Stimulated activated CD8-positive, alpha-beta memory T cell treated with anti-CD3 and anti-CD28 coated beads, Interleukin-4, amount 100 ng/mL, for 1 hour (primary cell): ENCODE measurements at places on chromosomes 4 and X.

DNA sequence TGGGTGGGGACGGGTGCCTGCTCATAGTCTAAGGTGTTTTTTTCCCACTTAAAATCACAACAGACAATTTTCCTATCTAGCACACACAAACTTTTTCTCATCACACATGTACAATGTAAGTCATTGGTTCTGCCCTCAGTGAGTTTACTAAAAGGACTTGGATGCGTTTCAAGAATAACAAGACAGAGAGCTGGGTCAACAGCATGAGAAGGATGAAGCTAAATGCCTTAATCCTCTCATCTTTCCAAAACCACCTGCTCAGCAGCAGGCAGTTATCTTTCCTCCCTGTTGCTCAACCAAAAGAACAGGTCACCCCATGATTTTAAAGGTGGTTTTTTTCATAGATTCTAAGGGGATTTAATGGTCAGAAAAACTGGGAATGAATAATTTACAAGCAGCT lies 40.1 kb downstream of the OFD1 start:
- no peak for DNase-seq

DNA sequence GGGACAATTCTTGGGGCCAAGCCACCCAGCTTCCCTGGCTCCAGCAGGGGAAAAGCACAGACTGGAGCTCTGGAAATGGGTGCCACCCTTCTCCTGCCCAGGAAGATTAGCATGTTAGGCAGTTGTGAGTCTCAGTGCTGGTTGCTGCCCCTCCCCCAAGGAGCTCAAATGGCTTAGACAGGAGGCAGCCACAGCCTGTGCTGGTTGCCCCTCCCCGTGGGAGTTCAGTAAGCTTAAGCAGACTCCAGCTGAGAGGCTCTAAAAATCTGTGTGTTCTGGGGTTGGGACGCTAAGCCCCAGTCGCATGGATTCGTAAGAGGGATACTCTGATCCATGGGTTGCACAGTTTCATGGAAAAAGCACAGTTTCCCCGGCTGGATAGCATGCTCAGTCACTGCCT lies 92.7 kb upstream of the NDST3 start:
- DNase-seq, result no peak

DNA sequence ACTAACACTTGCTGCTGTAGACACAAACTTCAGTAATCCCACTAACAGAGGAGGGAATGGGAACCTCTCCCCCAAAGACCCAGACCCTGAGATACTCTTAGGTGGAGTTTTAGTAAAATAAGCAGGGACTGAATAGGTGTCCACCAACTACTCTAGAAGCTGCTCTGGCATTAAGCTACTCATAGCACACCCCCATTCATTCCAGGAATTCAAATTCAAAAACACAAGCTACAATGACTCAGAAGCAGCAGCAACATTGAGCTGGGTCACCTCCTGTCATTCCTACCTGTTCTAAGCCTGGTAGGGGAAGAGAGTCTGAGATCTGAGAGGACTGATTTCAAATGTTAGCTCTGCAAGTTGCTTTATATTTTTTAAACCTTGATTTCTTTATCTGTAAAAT lies 135.4 kb upstream of the FRMPD4 start:
- DNase-seq, result no peak

GRCh38 chr4:53463340-53463739 lies 85.9 kb downstream of the FIP1L1 start:
- DNase-seq, result no peak

DNA sequence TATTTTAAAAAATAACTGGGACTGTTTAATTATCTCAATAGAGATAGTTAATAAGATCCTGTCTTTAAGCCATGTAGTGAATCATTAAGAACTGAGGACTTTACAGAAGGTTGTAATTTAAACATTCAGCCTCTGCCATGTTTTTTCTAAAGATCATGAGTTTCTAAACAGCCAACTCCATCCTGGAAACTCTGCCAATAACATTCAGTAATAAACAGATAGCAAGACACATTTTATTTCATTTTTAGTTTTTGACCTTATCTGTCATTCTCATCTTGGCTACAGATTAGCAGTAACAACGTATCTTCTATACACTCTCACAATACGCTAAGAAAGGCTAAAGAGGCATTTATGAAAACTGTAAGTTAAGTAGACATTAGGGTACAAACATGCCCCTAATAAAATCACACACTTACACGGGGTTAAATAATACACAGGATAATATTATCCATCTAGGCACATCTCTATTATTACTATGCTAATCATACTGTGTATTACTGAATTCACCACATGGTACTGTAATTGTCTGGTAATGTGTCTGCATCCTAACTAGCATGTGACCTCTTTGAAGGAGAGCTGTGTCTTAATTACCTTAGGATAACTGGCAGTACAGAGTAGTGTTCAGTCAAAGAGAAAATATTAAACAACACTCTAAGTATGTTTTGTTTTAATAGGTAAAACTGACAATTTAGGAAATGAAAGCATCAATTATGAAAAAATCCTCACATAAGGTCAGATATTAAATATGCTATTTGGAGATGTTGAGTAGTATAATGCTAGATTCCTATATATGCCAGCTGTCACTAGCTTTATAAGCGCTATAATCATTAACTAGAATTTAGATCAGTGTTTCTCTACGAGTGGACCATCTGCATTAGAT lies 122.4 kb upstream of the NAP1L5 start:
- no peak for DNase-seq

- DNase-seq, result no peak
These were observed 26.1 kb upstream of the VMA21 start for GRCh38 chrX:151370906-151371305.

DNA sequence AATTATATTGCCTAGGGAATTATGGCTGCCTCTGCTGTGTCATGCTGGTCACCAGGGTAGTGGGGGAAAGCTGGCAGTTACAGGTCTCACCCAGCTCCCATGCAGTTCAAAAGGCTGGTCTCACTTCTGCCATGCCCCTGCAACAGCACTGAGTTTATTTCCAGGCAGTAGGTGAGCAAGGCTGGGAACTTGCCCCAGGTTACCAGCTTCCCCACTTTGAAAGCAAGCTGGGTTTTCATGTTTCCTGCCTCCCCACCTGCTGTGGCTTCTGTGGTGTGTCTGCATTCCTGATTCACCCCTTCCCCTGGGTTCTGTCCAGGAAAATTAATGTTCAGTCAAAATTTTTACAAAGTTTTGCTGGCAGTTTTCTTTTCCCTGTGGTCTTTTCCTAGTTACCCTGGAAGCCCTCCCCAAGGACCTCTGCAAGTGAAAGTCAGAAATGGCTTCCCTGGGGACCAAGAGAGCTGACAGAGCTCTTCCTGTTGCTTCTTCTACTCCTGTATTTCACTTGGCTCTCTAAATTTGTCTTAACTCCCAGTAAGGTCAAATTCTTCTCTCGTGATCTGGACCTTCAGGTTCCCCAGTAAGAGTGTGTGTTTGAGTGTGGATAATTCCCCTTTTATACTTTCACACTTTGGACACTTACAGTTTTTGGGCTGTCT lies 58.5 kb upstream of the AGTR2 start:
- DNase-seq, result no peak

- DNase-seq, result no peak
These were observed 36.6 kb downstream of the PITX2 start for GRCh38 chr4:110586131-110586850.

DNA sequence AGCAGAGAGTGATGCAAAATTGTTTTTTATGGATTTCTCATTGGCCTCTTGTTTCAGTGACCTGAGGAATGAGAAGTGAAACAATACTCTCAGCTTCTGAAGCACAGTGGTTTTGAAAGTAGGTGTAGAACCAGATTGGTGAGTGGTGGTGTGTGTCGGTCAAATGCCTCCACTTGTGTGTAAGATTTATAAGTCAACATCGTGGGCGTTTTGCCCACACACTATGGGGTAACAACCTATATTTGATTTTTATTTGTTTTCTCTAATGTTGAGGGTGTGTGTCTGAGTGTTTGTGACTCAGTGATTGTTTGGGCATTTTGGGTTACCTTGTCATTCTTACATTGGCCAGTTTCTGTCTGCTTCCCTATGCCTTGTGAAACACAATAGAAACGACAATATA lies 23.3 kb downstream of the ADGRL3 start:
- DNase-seq, result no peak

- DNase-seq, result no peak
These were observed 1.7 kb upstream of the METTL14 start for GRCh38 chr4:118683513-118683912.

DNA sequence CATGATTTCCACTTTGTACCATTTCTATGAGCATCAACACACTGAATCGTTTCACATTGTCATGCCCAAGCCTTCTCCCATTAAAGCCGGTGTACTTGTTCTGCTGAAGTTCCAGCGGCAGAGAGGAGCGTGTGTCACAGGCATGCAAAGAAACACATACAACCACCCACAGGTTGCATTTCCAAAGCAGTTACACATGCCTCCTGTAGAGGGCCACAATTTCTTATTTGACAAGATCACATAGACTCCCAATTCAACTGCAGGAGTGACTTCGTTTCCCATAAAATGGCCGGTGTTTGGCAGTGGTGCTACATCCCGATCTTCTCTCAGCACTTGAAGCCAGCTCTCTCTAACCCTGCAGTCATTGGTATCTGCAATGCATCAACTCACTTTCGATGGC lies 992.6 kb downstream of the NLGN4X start:
- no peak for DNase-seq

- no peak for DNase-seq
These were observed 6.3 kb downstream of the GABRA4 start for GRCh38 chr4:46986922-46987638.

GRCh38 chrX:131729295-131729694 lies 185.4 kb downstream of the OR13H1 start:
- no peak for DNase-seq

DNA sequence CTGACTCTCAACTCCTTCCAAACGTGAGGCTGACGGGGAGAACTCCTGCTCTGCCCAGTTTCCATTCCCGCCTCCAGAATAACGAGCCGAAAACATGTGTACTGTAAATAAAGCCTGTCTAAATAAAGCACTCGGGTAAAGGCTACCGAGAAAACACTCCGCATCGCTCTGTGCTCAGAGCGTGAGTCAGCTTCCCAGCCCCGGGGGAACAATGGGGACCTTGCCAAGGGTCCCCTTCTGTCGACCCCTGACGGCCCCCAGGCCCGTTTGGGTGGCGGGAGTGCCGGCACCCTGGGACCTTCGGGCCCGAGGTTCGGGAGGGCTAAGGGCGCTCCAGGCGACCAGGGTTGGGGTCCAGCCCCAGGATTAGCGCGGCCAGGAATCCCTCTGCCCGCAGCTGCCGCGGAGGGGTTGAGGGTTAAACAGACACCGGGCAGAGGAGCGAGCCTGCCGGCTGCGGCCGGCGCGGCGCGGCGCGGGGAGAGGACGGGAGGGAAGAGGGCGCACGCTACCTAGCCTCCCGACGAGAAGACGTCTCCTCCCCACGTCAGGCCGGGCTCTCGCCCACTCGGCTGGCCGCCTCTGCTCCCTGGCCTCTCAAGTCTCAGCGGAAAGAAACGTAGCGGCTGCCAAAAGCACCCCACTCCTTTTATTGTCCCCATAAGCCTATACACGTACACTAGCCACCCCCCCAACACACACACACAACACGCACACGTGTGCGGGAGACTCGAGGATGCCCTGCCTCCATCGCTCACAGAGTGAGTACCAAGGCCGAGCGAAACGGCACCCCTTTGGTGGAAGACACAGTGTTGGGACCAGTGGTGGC lies 85.5 kb downstream of the BCOR start:
- no peak for DNase-seq

GRCh38 chrX:153522259-153522658 lies 4.8 kb downstream of the ATP2B3 start:
- no peak for DNase-seq

GRCh38 chr4:128908735-128909134 lies 99.2 kb downstream of the JADE1 start:
- DNase-seq, result no peak

DNA sequence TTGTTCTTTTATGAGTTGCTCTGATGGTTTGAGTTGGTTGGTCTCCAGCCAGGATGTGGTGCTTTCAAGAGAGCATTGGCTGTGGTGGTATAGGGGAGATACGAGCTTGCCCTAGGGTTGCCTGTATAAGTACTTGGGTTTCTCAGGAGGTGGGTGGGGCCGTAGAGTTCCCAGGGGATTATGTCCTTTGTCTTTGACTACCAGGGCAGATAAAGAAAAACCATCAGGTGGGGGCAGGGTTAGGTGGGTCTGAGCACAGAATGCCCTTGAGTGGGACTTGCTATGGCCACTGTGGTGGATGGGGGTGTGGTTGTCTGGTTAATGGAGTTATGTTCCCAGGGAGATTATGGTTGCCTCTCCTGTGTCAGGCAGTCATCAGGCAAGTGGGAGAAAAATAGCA lies 247.9 kb upstream of the HAND2 start:
- no peak for DNase-seq

DNA sequence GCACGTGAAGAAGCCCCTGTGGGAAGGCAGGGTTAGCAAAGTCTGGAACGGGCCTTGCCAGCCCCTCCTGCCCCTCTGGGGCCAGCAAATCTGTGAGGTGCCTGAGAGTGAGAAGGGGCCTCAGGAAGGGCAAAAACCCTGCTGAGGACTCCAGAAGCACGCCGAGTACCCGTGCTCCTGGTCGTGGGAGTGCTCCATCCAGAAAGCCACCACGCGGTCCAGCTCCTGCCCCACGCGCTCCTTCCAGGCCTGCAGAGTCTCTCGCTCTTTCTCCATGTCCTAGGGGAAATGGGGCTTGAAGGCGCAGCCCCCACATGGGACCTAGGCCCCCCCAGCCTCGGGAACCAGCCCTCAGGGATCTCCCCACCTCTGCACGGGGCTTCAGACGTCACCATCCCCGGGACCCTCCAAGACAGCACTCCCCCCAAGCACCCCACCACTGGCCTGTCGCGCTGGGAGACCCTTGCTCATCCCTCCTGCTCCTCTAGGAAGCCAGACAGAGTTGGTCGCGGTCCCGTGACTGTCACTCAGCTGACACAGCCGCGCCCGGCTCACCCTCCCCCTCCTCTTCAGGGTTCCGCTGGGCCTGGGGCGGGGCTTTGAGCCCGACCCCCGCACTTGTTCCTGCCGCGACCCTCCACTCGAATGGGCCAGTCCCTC lies at the start of gene RENBP:
TSS of gene RENBP (minus strand) at position 504 of the 660 bp plus-strand sequence. CDS start at position 471, 33 bp downstream.
- no peak for DNase-seq

DNA sequence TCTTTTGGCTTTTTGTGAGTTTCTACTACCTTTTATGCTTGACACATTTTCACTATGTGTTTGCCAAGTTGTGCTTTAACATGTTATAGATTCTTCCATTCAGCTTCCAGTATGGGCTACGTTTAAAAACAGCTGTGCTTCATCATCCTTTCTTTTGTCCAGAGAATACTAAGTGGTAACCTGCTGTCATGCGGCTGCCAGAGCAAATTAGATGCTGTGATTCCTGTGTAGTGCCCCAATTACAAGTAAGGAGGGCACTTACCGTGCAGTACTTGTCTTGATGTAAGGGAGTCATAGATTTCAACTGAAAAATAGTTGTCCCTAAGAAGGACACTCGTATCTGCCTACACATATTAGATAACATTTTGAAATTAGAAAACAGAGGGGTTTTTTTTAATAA lies 531.8 kb upstream of the GALNTL6 start:
- no peak for DNase-seq

- DNase-seq, result no peak
These were observed 516 bp upstream of the COX18 start for GRCh38 chr4:73070074-73070390.
